CD4-positive, CD25-positive, alpha-beta regulatory T cell (primary cell): ENCODE measurements at places on chromosomes 6 and 20.

- DNase-seq = no peak
These were observed 47.5 kb upstream of the SLC22A23 start for GRCh38 chr6:3504354-3504753.

GRCh38 chr6:141105481-141105880 is 1027.2 kb upstream of the GJE1 start:
- no peak for DNase-seq

DNA sequence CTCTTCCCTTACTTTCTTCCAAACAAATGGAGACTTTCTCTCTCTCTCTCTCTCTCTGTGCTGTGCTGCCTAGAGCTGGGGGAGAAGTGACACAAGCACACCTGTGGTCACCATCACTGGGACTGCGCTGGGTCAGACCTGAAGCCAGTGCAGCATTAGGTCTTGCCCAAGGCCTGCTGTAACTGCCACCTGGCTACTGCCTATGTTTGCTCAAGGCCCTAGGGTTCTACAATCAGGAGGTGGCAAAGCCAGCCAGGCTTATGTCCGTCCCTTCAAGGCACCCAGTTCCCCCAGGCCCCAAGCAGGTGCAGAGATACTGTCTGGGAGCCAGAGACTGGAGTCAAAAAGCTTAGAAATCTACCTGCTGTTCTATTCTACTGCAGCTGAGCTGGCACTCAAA is 49.4 kb upstream of the TOP1 start:
- DNase-seq = no peak

GRCh38 chr6:33850296-33850695 is 46.5 kb upstream of the MLN start:
- DNase-seq = no peak

DNA sequence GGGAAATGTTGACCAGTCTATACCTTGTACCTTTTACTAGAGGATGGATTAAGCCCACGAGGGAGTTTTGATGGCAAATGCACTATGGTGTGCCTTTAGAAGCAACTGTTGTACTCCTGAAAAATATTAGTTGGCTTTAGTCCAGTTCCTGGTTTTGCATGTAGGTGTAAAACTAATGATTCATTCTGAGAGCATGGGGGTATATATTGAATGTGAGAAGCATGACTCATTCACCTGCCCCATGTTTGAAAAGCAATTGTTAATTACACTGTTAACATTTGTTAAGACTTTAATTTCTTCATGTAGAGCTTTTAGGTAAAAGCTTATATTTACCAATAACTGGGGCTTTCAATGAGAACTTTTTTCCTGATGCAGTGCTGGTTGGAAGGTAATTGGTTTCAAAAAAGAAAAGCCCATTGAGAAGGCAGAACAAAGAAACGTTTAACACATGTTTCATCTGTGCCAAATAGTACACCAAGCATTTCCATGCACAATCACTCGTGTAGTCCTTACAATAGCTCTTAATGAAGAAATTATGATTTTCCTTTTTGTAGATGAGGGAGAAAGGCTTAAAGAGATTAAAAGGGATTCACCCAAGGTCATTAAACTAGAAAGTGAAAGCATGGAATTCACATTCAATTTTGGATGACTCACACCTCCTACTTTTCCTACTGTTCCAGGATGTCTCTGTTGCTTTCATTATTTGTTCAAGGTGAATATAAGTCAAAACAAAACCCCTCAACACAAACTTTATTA is 134.1 kb downstream of the CCDC170 start:
- DNase-seq = no peak
